ENCODE measurements at places on chromosomes 5 and 9.

DNA sequence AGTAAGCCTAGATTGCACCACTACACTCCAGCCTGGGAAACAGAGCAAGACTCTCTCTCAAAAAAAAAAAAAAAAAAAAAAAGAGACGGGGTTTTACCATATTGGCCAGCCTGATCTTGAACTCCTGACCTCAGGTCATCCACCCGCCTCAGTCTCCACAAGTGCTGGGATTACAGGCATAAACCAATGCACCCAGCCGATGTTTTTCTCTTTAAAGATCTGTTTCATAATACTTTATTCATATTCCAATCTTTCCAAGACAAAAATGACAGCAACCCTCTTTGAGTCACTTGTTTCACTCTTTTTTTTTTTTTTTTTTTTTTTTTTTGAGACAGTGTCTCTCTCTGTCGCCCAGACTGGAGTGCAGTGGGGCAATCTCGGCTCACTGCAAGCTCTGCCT, 13.6 kb upstream of the LMNB1 start:
- no peak for DNase-seq

- no peak for DNase-seq
Measured at GRCh38 chr9:137582286-137582860, 3.6 kb upstream of the DPH7 start.

DNA sequence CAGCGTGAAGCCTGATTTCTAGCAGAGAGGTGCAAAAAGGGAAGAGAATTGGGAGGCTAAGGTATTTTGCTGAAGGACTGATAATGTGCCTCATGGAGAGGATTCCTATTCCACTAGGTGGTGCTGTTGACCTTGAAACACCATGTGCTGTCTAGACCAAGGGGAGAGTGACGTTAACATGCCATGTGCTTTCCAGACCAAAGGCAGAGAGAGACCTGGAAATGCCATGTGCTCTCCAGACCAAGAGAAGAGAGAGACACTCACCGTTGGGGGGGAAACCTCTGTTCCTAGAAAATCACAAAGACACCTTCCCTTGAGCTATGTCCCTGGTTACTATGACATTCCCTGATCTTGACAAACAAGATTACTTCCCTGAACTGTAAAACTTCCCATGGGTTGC, 286.0 kb upstream of the TUSC1 start:
- DNase-seq: no peak

- DNase-seq: no peak
Measured at GRCh38 chr9:86054695-86055094, 44.7 kb downstream of the GOLM1 start.

DNA sequence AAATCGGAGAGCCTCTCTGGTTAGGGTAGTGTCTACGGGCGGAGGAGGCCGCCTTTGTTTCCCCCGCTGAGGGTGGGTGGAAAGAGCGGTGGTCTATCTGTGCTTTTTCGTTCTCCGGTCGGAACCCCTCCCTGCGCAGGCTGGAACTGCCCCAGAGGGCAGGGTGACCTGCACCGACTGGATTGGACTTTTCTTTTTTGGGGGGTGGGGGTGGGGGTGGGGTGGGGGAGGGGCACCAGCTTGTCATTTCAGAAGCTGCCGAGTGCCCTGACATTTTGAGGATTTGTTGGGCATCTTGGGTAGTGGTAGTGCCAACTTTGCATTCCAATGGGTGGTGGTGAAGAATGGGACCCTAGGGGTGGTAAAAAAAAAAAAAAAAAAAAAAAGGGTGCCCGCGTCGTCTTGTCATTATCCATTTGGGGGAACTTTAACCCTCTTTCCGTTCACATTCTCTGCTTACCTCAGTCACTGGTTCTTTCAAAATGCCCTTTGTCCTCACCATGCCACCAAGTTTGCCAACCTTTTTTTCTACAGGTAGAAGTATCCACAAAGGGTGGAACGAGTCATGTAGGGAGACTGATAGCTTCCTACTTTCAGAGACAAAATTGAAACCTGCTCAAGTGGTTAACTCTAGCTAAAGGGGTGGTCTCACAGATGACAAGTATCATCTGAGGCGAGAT, 1.3 kb downstream of the UBE2R2 start:
- DNase-seq: no peak

- DNase-seq: no peak
Measured at GRCh38 chr5:87579678-87580077, 166.9 kb upstream of the CCNH start.

- DNase-seq: no peak
Measured at GRCh38 chr5:35860686-35861085, 4.0 kb downstream of the IL7R start.
